ENCODE measurements at places on chromosomes 7 and 10.

- peak; percentile 95 for DNase-seq
These were observed 16.9 kb upstream of the ZFAND2A start for GRCh38 chr7:1176891-1177373.

GRCh38 chr7:38141187-38141586 is 36.9 kb upstream of the STARD3NL start:
- DNase-seq, result no peak

DNA sequence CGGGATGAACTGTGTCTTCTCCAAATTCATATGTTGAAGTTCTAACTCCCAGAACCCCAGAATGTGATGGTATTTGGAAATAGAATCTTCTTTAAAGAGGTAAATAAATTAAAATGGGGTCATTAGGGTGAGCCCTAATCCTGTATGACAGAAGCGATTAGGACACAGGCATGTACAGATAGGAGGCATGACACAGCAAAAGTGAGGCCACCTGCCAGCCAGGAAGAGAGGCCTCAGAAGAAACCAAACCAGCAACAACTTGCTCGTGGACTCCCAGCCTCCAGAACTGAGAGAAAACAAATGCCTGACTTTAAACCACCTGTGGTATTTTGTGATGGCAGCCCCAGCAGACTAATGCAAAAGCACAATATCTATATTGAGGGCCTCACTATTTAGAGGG is 214.3 kb downstream of the NEBL start:
- DNase-seq, result no peak

- no peak for DNase-seq
These were observed 109.2 kb downstream of the PIP4K2A start for GRCh38 chr10:22605168-22605567.

- peak; percentile 63 for DNase-seq
These were observed 494 bp downstream of the REPIN1 start for GRCh38 chr7:150368884-150369747.

GRCh38 chr7:104838537-104839299 is 175.3 kb upstream of the KMT2E start:
- DNase-seq, result no peak

DNA sequence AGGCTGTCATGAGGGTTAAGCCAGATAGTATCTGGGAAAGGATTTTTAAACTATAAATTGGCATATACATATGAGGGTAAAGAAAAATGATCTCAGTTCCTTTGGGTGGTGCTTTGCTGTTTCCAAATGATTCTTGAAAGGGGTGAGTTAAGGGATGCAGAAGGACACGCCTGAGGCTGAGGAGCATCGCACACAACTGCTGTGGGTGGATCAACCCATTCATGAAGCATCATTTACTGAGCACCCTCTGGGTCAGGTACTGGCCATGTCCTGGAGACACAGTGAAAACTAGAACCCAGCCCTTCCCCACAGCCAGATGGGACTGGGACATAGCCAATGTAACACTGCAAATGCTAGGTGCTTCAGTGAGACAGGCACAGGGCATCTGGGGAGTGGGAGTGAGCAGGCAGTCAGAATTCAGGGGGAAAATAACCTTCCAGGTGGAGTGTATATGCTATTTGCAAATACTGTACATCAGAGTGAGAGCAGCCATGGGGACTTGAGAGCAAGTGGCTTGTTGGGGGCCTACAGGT is 112.1 kb downstream of the WDFY4 start:
- DNase-seq, result no peak

GRCh38 chr10:88744002-88744401 is 15.8 kb upstream of the LIPN start:
- no peak for DNase-seq

- DNase-seq, result no peak
These were observed 103.3 kb downstream of the GRB10 start for GRCh38 chr7:50679218-50680007.

- no peak for DNase-seq
These were observed 22.8 kb downstream of the PRKAG2 start for GRCh38 chr7:151853896-151854719.

DNA sequence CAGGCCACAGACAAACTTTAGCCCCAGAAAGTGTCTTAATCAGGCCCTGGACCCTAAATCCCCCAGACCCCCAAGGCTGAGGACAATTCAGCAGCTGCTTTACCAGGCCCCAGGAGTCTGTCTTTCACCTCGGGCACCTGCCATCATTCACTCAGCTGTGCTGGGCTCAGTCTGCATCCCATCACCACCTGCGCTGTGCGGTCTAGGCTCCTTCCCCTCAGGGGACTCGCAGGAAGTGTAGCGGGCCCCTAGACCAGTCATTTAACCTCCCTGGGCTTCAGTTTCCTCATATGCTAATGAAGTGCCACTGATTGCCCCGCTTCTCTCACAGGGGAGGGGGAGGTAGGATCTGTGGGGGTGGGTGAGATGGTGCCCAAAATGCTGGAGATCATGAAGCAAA is 76.4 kb upstream of the ZMIZ1 start:
- peak; percentile 71 for DNase-seq

GRCh38 chr7:1886361-1887064 is 216.4 kb downstream of the ELFN1 start:
- no peak for DNase-seq

- DNase-seq, result no peak
These were observed 25.1 kb upstream of the ABLIM1 start for GRCh38 chr10:114683162-114683561.

GRCh38 chr7:27269455-27269854 is 26.9 kb downstream of the EVX1 start:
- no peak for DNase-seq

GRCh38 chr10:17910125-17910789 is 41.5 kb upstream of the SLC39A12 start:
- DNase-seq, result peak; percentile 38

GRCh38 chr10:84204122-84204521 is 9.8 kb downstream of the CDHR1 start:
- DNase-seq, result no peak

DNA sequence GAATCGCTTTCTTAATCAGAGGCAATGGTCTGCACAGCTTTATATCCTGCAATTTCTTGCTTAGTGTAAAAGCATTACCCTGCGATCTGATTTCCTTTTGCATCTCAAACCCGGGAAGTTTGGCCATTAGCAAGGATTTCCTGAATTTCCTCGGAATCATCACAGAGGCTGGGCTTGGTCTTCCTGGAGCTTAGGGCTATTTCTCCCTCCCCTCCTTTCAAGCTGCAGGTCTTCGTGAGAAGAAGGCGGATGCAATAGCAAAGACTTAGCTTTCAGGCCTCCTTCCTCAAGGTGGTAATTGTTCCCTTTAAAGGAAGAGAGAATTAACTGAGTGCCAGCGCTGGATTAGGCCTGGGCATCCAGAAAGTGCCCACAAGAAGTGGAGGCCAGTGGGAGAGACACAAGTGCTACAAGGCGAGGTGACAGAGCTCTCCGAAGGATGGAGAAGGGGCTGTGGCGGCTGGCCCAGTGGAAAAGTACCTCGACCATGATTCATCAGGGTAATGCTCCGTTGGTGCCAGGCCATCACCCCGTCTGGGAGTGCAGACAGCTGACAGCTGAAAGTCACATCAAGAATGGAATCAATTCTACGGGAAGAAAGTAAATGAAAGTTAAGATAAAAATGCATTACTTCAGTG is 4.0 kb upstream of the ARMS2 start:
- DNase-seq, result no peak

Measured in activated CD8-positive, alpha-beta T cell treated with anti-CD3 and anti-CD28 coated beads for 36 hours (primary cell).